ENCODE measurements at places on chromosomes 12 and 14.

DNA sequence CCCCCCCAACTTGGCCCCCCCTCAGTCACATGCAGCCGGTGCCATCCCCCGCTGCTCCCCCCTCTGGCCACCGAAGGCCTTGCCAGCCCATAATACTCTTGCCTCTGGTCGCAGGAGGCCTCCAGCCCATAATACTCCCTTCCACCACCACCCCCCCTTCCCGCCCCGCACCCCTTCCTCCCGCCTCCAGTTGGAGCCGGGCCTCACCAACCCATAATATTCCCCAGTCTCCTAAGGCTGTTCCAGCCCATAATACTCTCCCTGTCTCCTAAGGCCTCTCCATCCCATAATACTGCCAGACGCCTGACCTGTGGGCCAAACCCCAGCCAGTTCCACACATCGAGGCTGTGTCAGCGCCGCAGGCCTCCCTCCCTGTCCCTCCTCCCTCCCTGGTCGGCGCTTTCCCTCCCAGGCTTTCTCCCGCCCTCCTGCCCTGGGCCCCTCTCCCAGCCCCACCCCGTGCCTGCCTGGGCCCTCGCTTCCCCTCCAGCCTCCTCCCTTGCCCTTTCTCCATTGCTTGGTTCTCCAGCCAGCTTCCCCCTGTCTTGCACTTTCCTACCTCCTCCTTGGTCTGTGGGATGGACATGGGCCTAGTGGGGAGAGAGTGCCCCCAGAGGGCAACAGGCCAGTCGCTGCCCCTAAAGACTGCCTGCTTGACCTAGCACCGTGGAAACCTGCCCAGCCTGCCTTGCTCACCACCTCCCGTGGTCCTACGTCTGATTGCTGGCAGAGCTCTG, 6.8 kb upstream of the CHD4 start:
- peak; percentile 91 for DNase-seq

- peak; percentile 82 for DNase-seq
These were observed 14.4 kb upstream of the MLXIP start for GRCh38 chr12:122064025-122064777.

GRCh38 chr14:24232121-24232644, at the start of gene NEDD8:
NEDD8 (minus strand) TSS chr14:24232367; CDS start chr14:24232267, 100 bp downstream.
- peak; percentile 85 for DNase-seq

- DNase-seq: no peak
These were observed 125.7 kb downstream of the TSPAN9 start for GRCh38 chr12:3202734-3203446.

GRCh38 chr14:64715628-64716412, 11.6 kb downstream of the PLEKHG3 start:
- no peak for DNase-seq

- peak; percentile 82 for DNase-seq
These were observed 43.4 kb downstream of the ELK3 start for GRCh38 chr12:96237465-96238077.

GRCh38 chr12:2974560-2974971, 15.4 kb downstream of the TEAD4 start:
- no peak for DNase-seq

- DNase-seq: no peak
These were observed 44.3 kb downstream of the CYP46A1 start for GRCh38 chr14:99728231-99728920.

DNA sequence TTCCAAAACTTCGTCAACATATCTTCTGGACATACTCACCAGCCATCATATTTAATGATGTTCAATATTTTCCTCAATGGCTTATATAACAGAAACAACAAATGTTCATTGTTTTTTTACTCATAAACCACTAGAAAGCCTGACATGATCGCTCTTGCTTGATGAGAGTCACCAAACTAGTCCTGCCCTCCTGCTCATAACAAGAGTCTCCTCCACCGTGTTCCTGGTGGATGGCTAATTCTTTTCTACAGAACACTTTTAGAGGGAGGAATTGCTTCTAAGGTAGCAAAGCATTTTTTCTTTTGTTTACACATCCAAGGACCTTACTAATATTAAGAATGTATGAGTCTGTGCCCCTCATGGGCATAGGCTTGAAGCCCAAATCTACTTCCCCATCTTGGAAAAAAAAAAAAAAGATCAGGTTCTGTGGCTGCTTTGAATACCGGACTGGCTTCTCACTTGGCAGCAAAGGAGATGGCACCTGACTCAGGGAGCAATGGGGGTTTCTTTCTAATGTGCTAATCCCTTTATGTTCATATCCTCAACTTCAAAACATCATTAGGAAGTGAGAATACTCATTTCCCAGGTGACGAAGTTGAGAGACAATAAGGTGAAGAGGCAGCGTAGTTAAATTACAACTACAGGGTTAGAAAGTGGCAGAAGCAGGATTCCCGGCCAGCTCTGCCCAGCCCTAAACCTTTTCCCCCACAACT, 188.8 kb downstream of the EPS8 start:
- DNase-seq: no peak

- DNase-seq: no peak
These were observed 106.8 kb downstream of the NUAK1 start for GRCh38 chr12:106031761-106032622.

DNA sequence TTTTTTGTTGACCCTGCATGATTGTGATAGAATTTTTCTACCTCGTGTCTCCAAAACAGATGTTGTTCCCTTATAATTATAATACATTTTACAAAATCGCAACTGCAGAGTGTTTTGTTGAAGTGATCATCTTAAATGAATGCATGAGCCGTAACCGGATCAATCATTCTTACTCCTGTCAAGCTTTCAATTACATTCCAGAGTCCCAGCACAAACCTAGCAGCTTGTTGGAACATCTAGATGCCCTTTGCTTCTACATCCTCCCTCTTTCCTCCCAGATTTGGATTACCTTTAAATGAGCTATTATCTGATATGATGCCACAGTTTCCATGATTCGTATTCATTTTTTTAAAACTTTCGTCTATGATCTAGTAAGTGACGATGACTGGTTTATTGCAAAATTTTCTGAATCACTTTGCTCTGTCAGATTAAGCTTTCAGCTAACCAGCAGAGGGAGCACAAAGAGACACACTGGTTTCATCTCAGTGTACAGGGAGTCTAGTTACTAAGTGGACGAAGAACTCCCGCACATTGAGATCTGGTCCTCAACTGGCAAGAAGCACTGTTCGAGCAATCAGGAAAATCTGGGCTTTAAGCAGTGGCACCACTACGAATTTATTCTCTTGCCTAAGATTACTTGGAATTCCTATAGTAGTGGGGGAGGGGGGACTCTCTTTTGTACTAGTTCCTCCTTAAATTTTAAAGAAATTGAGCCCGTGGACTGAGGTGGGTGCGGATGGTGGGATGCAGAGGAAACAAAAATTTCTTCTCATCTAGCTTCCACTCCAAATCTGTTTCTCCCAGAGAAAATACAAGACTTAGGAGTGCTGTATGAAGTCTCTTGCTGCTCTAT, 40.9 kb downstream of the TSHR start:
- peak; percentile 29 for DNase-seq

- DNase-seq: no peak
These were observed 216.4 kb downstream of the PLCZ1 start for GRCh38 chr12:18521461-18521860.

DNA sequence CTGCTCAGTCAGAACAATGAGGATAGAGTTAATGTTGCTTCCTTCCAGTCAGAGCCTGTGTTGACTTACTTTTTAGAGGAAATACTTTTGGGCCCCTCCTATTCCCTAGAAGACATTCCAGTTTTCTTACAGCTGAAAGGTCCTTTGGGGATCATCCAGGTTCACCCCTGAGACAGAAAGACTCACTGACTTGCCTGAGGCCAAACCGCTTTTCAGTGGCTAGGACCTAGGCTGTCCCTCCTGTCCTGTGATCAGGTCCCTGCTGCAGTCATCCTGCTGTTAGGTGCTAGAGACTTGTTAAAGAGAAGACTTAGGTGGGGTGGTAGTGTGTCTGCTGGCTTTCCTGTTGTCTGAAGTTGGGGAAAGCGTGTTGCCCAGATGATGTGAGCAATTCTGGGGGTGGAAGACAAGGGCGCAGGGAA, 39.6 kb downstream of the SUSD6 start:
- DNase-seq: no peak

- DNase-seq: no peak
These were observed 78.7 kb downstream of the KIF21A start for GRCh38 chr12:39364196-39364595.

DNA sequence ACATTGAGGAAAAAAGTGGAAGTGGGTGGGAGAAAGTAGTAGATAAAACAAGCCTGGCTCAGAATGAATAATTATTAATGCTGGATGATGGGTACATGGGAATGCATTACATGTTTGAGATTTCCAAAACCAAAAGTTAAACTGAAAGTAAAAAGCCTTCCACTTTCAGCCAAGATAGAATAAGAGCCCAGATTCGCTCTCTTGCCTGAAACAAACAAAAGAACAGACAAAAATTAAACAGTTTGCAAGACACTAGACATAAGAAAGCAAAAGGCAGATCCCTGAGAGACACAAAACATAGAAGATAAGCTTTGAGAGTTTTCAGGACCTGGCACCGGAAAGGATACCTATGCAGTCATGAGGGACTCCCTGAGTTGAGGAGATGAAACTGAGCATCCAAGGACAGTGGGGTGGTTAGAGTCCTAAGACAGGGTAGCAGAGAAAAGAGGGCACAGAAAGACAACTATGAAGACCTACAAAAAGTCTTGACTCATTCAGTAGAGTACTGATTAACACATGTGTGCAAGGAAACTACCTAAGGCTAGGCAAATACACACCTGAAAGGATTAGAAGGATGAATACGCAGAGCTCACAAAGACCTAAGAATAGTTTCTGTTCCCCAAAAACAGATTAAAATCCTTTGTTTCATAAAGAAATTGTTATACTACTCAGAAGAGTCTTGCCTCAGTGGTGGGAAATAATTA, 54.1 kb downstream of the CEP83 start:
- no peak for DNase-seq

DNA sequence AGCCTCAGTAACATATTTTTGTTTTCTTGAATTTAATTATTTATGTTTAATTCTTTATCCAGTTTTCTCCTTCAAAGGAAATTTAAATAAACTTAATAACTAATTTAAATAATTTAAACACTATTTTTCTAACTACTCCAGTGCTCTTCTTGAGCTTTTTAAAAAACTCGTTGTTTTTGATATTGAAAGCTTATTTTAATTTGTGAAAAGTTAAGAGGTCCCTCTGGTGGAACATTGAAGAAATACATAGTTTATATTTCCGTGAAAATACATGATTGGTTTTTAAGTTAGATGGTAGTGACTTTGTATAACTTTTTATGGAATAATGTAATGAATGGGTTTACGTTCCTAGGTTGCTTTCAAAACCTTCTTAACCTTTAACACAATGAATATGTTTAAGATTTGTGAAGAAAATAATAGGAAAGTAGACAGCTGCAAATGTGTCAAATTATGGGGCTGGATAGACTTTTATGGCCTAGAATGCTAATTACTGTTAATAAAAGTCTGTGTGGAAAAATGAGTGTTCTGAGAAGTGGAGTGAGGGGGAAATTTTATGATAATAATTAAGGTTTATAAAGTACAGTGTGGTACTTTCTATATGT, 45.9 kb upstream of the MSRB3 start:
- no peak for DNase-seq

DNA sequence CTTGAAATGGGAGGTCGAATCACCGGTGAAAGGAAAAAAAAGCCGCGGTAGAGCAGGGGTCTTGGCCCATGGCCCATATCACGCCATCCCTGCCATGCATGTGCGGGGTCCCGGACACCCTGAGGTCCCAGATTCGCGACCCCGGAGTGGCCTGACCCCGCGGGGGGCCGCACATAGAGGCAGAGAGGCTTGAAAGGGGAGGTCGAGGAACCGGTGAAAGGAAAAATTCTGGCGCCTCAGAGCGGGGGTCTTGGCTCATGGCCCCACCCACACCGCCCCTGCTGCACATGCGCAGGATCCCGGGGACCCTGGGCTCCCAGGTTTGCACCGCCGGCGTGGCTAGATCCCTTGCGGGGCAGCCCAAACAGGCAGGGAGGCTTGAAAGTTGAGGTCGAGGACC, 319.8 kb downstream of the ALG10 start:
- no peak for DNase-seq

- no peak for DNase-seq
These were observed 1454.6 kb downstream of the AACS start for GRCh38 chr12:126519833-126520232.

DNA sequence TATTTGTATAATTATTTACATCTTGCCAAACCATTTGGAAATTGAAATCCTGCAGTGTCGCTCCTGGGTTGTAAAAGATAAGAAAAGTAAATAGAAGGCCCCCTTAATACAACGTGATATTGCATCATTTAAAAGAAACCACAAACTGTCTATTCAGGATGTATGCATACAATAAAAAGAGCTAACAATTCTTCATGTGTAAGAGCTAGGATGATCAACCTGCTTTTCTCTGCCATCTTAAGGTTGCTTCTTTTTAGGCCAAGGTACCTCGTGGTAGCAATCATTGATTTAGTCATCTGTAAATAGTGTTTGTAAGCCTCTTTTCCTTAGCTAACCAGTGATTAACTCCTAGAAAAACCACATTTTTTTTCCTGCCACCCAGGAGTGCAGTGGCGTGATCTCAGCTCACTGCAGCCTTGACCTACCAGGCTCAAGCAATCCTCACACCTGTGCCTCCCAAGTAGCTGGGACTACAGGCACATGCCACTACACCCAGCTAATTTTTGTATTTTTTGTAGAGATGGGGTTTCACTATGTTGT, 3.3 kb upstream of the USP44 start:
- DNase-seq: no peak

DNA sequence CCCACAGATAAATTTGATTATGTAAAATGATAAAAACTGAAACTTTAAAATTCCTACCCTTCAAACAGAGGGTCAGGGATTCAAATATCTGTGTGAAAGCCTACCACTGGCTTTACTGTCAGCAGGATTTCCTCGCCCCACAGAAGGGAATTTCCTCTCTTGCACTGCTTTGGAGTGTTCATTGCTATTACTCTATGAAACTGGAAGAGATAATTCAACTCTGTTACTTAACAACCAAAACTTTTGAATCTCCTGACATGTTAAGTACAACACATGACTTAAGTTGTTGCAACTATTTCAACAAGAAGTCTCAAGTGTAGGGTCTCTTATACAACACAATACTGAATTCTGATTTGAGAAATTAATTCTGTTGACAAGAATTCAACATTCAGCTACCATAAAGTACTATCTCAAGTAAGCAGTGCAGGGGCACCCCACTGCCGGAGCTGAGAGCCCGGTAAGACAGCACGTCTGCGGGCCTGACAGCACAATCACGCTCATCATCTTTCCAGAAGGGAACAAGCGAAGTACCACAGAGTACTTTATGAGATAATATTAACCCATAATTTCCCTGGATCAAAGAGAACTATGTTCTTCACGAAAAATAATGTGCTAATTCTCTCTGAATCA, 22.9 kb downstream of the DICER1 start:
- no peak for DNase-seq

GRCh38 chr14:79464468-79464867, 746.8 kb downstream of the DIO2 start:
- no peak for DNase-seq

- peak; percentile 41 for DNase-seq
These were observed 256.0 kb downstream of the PPFIA2 start for GRCh38 chr12:81502912-81503695.

GRCh38 chr12:44573723-44574122, 302.4 kb downstream of the NELL2 start:
- no peak for DNase-seq

- DNase-seq: no peak
These were observed 13.2 kb upstream of the OR11G2 start for GRCh38 chr14:20177433-20177974.

- no peak for DNase-seq
These were observed 37.5 kb downstream of the TMEM260 start for GRCh38 chr14:56617084-56617483.

GRCh38 chr14:63483315-63483714, 59.9 kb downstream of the PPP2R5E start:
- no peak for DNase-seq
